ENCODE measurements at places on chromosomes 1 and 21.

DNA sequence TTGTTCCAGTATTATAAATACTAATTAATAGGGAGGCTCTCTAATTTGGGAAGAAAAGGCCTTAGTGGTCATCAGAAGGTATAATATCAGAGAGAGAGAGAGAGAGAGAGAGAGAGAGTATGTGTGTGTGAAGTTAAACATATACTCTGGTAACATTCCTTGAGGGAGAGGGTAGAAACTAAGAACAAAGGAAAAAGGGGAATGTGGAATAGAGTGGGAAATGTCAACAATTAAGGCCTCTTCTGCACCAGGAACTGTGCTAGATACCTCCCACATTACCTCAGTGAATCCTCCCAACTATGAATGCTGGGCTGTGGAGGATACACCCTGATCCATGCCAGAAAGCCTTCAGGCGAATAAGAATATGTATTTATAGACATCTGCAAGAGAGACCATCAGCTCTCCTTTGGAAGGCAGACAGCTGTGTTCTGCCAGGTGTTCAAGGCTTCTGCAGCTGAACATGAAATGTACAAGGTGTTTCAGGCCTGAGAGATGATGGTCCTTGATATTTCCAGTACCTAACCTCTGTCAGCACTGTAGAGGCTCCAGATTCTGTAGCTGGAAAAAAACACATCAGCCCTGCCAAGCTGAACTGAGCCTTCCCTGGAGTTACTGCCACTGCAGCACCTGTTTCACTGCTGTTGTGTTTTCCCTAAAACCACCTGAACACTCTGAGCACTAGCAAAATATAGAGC is 29.1 kb downstream of the TBX15 start:
- no peak for DNase-seq

DNA sequence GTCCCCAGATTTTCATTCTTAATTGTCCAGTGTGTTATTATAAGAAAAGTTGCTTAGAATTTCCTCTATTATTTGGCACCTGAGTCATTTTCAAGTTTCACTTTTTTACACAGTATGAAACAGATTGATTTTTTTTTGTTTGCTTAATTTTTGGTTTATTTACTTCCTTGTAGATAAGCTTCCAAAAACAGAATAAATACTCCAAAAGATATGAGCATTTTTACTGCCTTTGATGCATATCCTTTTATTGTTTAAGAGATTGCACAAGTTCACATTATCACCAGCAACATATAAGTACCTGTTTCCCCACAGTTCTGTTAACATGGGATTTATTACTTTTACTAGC is 36.3 kb upstream of the AHCYL1 start:
- no peak for DNase-seq

- DNase-seq, result no peak
Measured at GRCh38 chr1:109105881-109106280, 8.0 kb upstream of the ELAPOR1 start.

DNA sequence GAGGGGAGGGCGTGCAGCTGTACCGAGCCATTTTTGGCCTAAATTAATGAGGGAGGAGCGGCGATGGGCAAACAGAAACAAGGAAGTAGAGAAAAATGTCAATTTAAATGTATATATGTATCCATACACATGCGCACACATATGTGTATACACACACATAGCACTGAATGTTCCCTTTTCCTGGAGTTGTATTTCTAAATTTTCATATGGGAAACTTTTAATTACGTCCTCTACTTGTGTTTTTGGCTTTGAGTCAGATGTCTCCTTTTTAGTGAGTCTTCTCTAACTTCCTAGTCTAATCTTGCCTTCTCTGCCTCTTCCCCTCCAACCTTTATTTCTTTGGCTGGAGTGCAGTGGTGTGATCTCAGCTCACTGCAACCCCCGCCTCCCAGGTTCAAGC is 15.4 kb upstream of the CYYR1 start:
- no peak for DNase-seq

DNA sequence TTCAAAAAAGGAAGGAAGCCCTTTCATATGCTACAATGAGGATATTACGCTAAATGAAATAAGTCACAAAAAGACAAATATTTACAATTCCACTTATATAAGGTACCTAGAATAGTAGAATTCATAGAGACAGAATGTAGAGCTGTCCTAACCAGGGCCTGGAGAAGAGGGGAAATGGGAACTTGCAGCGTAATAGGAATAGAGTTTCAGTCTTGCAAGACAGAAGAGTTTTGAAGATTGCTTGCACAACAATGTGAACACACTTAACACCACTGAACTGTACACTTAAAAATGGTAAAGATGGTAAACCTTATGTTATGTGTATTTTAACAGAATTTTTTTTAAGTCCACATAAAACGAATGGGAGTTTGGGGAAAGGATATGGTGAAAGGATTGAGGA is 2.9 kb downstream of the CD1B start:
- DNase-seq, result no peak

DNA sequence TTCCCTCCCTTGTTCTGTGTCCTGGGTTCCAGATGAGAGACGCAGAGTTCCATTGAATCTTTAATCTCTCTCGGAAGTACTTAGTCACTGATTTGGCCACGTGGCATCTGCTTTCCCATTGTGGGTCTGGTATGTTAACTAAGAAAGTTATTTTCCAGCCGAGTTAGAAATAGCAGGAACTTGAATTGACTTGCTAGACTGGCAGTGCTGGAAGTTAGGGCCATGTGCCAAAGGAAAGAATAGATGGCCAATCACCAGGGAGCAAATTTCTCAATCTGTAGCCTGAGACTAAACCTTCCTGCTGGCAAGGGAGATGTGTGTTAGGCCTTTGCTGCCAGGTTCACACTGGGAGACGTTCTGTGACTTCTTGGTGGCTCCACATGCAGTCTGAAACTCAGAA is 24.2 kb upstream of the SLFNL1 start:
- DNase-seq, result no peak

- no peak for DNase-seq
Measured at GRCh38 chr21:42474043-42474831, 21.8 kb downstream of the RSPH1 start.

DNA sequence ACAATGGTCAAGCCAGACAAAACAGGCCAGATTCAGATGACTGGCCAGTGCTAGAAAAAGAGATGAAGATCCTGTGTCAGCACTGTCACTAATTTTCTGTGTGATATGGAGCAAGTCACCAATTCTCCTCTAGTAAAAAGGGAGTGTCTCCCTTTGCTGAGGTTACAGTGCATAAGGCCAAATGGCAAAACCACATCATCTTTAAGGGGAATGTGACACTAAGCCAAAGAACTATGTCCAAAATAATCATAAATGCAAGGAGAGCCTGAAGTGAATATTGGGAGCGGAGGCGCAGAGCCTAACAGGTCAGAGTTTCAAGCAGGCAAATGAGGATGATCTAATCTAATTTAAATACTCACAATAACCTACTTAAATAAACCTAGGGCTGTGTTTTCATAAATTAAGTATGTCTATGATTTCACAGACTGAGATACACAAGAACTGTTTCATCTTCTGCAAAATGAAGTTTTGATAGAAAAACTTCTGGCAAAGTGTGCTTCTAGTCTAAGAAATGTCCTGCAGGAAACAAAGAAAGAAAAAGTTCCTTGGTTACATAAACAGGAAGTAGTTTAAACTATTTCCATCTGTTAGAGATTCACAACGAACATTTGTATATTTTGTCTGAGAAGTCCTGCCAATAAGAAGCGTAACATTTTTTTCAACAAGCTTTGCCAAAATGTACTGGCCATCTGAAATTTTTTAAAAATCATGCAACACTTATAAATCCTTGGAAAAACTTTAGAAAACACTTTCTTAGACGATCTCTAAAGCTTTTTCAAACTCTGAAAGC is 290.2 kb downstream of the LRRC40 start:
- DNase-seq, result no peak

DNA sequence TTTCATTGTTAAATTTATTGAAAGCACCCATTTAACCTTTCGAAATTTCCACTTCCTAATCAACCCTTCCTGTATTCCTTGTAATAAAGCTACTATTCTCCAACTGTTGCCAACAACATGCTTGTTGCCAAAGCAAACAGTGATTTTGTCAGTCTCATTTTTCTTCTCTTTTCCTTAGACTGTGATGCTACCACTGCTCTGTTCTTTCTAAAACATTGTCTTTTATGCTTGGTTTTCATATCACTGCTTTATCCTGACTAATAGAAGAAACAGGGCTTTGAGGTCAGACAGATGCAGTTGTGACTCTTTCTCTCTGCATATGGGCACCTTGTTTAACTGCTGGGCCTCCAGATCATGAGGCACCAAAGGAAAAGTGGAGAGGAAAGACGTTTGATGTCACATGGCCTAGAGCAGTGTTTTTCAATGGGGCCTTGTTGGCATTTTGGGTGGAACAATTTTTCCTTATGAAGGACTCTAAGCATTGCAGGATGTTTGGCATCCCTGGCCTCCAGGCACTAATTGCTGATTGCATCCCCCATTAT is 56.1 kb downstream of the HMCN1 start:
- DNase-seq, result no peak

GRCh38 chr1:72634946-72635345 is 352.6 kb upstream of the NEGR1 start:
- no peak for DNase-seq

DNA sequence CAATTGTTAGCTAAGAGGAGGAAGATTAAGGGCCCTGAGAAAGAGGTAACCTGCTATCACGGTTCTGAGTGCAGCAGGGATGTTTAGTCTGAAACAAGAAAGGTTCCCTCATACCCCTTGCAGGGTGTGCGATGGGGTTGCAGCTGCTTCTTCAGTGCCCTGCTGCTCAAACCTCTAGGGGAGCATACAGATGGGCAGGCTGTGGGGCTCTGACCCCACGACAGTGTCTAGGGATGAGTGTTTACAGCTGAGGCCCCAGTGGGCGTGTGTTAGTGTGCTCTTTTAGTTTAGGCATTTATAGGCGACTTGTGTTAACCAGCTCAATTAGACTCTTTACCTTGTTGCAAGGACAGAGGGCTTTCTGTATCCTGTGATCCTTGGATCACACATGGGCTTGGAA is 41.3 kb upstream of the PLA2G5 start:
- no peak for DNase-seq

DNA sequence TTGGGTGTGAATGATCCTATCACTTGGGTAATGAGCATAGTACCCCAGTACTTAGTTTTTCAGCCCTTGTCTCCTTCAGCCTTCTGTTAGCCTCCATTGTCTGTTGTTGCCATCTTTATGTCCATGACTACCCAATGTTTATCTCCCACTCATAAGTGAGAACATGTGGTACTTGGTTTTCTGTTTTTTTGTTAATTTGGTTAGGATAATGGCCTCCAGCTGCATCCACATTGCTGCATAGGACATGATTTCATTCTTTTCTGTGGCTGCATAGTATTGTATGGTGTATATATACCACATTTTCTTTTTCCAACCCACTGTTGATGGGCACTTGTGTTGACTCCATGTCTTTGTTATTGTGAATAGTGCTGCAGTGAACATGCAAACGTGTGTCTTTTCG is 39.6 kb upstream of the GPR52 start:
- no peak for DNase-seq

- DNase-seq, result no peak
Measured at GRCh38 chr1:150981177-150981804, 801 bp upstream of the ANXA9 start.

DNA sequence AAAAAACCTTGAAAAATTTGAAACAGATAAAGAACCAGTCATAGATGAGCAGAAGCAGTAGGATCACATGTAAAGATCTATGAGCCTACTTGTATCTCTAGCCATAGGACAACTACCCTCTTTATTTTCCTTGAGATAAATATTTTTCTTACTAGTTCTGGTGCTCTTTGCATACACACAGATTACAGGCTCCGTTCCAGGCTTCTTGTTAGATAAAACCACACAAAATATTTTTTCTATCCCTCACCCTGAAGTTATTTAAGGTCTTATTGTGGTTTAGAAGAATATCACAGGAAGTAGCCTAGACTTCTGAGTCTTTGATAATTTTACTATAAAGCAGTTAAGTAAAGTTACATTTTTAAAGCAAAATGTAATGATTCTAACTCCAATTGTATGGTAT is 512.2 kb downstream of the NEGR1 start:
- DNase-seq, result no peak

DNA sequence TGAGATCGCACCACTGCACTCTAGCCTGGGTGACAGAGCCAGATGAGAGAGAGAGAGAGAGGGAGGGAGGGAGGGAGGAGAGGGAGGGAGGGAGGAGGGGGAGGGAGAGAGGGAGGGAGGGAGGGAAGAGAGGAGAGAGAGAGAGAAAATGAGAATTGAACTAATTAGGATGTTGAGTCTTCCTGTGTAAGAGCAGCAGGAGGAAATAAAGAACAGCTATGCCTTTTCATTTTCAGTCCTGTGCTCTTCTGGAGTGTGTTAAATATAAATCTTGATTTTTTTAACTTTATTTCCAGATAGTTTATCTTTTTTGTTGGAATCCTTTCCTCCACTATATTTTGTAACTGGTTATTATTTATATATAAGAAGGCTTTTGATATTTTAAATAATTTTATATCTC is 27.1 kb downstream of the DNTTIP2 start:
- DNase-seq, result no peak

- peak; percentile 31 for DNase-seq
Measured at GRCh38 chr1:202625416-202626360, 84.6 kb downstream of the SYT2 start.

DNA sequence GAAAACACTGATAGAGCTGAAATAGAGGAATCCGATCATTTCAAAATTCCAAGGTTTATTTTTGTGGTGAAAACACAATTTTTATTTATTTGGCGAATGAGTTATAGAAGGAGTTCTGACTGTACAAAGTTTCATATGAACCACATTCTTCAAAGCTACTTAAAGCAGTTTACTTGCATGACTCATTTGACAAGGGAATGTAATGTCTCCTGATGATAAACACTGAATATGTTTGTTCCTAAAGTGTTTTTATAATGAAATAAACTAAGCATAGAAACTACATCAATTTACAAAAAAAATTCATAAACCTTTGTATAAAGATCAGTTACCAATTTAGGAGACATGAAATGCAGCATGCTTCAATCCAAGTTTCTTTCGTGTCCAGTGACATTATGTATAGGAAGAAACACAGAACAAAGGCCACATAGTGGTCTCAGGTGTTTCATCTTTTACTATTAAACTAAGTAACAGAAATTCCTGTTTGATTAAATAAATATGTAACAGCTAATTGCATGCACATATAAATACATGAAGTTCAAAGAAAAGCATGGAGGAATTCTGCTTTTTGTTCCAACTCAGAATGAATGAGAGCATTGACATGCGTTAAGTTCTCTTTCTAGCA is 2.5 kb downstream of the PRKACB start:
- DNase-seq, result no peak

All from T follicular helper cell (primary cell).